GM03348 (cell line): ENCODE measurements at places on chromosomes 11 and 22.
A peak's percentile ranks its signal among the peaks of the same experiment; 100 is the strongest.

- DNase-seq, result no peak
These were observed 2.5 kb upstream of the TPST2 start for GRCh38 chr22:26592421-26592891.

GRCh38 chr22:38350444-38351359 is 33.5 kb upstream of the CSNK1E start:
- peak; percentile 2 for DNase-seq

GRCh38 chr11:5242933-5243815 is 6.5 kb downstream of the HBG1 start:
- no peak for DNase-seq

DNA sequence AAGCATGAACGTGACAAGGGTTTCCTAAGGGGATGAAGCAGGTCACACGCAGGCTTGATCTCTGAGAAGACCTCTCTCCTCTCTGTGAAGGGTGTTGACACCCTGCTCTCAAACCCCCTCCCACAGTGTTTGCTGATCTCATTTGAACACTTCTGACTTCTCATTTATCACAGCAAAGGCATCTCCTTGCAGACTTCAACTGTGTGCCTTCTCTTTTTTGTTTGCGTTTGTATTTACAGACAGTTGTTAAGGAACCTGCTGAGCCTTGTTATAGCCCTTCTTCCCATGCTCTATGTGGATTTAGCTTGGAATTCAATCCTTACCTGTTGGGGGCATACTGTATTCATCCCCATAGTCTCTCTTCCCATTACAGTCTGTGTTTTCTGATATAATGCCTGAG is 206.5 kb downstream of the NELL1 start:
- no peak for DNase-seq

GRCh38 chr22:48511211-48511610 is 1316.5 kb downstream of the BRD1 start:
- DNase-seq, result no peak

DNA sequence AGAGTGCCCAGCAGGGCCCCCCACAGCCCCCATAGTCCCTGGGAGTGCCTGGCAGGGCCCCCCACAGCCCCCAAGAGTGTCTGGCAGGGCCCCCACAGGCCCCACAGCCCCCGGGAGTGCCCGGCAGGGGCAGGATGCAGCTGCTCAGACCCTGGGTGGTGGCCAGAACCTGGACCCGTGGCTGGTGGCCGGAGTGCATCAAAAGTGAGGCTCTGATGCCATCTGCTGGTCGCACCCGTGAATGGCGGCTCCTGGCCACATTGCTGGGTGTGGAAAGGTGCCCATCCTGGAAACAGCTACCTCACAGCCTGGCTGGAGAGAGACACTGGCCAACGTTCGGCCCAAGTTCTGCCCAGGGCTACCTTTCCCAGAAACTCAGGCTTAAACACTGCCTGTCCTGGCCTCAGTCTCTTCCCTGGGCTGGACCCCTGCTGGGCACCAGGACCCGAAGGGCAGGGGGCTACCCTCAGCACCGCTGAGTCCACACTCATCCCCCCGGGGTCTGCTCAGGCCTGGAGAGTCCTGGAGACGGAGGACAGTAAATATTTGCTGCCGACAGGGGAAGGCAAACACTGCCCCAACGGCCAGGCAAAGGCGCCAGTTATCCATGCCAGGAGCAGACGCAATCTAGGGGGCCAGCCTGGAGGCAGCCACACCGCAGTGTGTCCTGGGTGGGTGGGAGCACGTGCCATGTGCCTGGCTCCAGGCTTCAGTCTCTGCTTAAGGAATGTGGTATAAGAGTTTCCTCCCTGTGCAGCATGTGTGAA is 4.4 kb downstream of the INS start:
- DNase-seq, result peak; percentile 90

DNA sequence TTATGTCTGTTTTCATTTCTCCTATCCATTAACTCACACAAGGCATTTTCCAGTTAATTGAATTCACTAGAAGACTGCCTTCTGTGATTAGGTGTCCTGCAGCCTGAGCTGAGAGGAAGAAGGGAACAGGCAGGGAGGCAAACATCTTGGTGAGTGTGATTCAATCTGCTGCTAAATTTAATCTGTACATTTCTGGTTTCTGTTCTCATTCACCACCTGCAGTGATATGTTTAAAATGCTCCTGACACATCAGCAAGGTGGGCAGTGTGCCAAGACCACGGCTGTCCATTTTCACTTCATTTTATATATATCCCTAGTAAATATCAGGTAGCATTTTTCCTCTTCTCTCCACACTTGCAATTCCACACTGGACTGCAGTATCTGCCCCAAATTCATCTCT is 416.5 kb downstream of the TMEM135 start:
- no peak for DNase-seq

GRCh38 chr11:69499186-69499917 is 17.9 kb downstream of the LINC01488 start:
- no peak for DNase-seq

GRCh38 chr11:47360341-47360740 is 7.8 kb upstream of the MYBPC3 start:
- no peak for DNase-seq

GRCh38 chr11:17930544-17931125 is 82.2 kb downstream of the SERGEF start:
- no peak for DNase-seq

DNA sequence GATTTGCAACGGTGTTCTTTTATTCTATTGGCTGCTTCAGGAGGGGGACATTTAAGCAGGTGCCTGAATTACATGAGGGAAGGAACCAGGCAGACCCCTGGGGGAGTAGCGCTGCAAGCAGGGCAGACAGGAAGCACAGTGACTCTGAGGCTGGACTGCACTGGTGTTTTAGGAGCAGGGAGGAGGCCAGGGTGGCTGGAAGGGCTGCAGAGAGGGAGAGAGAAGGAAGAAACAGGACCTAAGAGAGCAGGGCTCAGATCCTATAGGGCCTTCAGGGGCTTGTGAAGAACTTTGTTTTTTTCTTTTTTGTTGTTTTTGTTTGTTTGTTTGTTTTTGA is 62.5 kb upstream of the SORL1-AS1 start:
- no peak for DNase-seq

DNA sequence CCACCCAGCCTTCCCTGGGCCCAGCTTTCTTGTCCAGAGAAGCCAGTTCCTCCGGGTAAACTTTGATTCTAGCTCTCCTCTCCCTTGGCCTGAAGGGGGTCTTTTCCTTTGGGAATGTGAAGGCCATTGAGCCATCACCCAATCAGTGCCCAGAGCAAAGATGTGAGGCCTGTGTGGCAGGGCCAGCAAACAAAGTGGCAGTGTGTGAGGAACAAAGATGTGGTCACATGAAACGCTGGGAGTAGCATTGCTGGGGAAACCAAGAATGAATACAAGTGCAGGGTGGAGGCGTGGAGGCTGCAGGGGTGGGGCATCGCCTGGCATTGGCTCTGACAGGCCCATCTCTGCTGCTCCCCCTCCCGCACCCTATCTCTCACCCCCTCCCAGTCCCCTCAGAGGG is 91.9 kb upstream of the BID start:
- DNase-seq, result no peak

DNA sequence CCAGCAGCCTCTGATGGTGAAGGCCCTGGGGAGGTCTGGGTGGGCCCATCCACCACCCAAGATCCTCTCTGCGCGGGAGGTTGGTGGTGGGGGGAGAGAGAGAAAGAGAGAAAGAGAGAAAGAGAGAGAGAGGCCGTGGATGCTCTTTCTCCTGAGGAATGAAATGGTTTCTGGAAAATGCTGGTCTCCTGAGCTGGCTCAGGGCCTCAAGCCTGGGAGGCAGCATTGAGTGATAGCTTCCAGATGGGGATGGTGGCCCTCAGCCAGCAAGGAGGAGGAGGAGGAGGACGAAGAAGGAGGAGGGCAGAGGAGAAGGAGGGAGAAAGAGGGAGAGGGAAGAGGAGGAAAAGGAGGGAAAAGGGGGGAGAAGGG is 4.6 kb downstream of the TSPAN32 start:
- DNase-seq, result peak; percentile 89

GRCh38 chr22:48982321-48982905 is 845.3 kb downstream of the BRD1 start:
- DNase-seq, result no peak

DNA sequence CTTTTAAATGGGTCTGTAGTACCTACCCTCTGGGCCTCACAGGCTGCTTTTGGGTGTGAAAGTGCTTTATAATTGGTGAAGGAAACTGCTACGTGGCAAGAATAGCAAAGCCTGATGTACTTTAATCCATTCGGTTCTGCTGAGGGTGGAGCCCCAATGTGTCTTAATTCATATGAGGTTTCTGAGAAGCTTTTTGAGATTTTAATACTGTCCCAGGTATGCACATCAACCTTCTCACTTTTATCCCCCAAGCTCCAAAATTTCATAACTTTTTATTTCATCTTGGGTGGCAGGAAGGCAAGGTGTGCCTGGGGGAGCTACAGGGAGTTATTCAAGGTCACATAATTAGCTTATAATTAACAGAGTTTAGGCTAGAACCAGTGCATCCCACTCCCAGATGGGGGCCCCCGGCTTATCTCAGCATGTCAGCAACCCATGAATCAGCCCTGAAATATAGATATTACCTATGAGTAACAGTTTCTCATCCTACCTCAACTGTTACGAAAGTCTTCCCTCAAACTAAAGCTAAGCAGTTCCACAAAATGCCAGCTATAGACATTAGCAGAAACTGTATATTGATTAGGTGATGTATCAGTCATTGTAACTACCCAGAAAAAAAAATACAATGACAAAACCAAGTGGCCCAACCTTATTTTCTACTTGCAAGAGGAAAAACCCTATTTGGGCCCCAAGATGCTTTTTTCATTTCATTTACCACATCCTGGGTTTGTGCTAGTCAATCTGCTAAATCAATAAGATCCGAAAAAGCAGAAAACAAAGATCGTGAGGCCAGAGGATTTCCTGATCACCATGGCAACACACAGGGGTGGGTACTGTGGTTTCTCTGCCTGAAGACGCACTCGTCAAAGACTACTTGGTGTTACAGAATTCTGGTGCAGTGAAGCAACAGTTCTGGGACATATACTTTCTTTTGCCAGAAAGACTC is 26.7 kb downstream of the CD44 start:
- peak; percentile 51 for DNase-seq

DNA sequence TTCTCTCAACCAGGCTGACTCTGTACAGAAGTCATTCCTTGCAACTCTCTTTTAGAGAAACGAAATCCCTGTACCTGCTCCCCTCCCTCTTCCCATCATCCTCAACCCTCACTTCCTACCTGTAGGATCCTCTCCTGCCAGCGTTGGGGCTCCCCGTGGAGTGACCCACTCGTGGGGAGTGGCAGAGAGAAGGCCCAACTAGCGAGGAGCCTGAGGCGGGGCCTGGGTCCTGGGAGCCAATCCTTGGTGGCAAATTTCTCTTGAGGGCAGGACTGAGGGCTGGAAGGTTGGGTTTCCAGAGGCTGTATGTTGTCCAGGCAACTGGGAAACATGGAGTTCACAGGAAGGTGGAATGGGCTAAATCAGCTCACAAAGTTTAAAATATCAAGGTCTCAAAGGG is 10.4 kb downstream of the NHERF4 start:
- peak; percentile 89 for DNase-seq

GRCh38 chr11:109027851-109028250 is 363.0 kb downstream of the DDX10 start:
- no peak for DNase-seq

- no peak for DNase-seq
These were observed 3.3 kb downstream of the TANGO2 start for GRCh38 chr22:20024225-20024624.

DNA sequence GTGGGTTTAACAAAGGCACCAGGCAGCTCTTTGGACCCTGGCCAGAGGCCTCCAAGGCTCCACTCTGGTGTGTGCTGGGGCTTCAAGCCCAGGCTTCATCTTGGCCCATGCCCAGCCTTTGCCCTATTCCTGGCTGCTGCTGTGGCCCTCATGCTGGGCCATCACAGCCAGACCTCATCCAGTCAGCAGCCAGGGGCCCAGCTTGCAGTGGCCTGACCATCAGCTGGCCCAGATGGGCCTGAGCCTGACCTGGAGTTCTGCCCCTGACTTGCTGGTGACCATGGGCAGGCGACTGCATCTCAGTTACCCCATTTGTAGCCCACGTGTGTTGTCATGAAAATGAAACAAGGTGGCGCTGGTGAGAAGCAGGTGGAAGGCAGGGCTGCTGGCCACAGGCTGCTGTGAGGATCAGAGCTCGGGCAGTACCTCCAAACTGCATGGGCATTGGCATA is 76.1 kb downstream of the MED15 start:
- no peak for DNase-seq

DNA sequence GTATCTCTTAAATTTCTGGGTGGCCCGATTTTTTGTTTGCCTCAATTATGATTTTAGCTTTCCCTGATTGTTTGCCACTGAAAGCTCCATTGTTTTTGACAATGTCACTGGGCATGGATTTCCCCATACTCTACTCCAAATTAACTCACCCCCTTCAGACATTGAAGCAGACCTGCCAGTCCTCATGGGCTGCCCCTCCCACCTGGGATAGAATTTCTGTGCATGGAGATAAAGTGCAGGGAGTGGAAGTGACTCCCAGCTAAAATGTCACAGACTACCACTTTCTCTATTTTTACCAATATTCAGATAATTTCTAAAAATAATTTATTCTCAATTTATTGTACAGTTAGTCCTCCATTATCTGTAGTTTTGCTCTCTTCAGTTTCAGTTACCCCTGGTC is 79.1 kb upstream of the CLPB start:
- DNase-seq, result no peak

DNA sequence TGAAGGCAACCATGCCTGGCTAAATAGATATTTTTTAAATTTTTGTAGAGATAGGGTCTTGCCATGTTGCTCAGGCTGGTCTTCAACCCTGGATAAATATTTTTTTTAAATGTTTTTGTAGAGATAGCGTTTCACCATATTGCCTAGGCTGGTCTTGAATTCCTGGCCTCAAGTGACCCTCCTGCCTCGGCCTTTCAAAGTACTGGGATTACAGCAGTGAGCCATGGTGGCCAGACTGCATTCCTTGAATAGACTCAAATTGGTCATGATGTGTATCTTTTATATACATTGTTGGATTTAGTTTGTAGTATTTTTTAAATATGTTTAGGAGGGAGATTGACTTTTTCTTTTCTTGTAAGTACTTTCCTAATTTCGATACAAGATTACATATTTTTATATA is 325.7 kb upstream of the C11orf87 start:
- no peak for DNase-seq

- DNase-seq, result no peak
These were observed 3.8 kb upstream of the PYGM start for GRCh38 chr11:64763526-64764039.

GRCh38 chr22:32267011-32267410 is 11.9 kb upstream of the SLC5A4 start:
- no peak for DNase-seq
